Natural killer cell (primary cell): ENCODE measurements at places on chromosomes 2 and 18. TPM values are rescaled to one million over a fixed set of nuclear protein-coding genes. Genes with fewer than 3 reads are reported as not detected.

The SCYGR4 gene
- not detected for total RNA-seq

The AFF3 gene
- total RNA-seq = 5.6 TPM

The EFHD1 gene
- total RNA-seq = not detected

The ASPRV1 gene
- total RNA-seq = 2.7 TPM

The DAW1 gene
- not detected for total RNA-seq

The TMEM37 gene
- not detected for total RNA-seq

The PLCL1 gene
- total RNA-seq = 2.8 TPM

The RIT2 gene
- not detected for total RNA-seq

The GLB1L gene
- 7.7 TPM for total RNA-seq

The IL1A gene
- total RNA-seq = 1.6 TPM

The PID1 gene
- 3.0 TPM for total RNA-seq

- no peak overlapping the region for H3K4me3 ChIP-seq
- H3K27me3 ChIP-seq = no peaks in the 10 kb centered on the region
- H3K36me3 ChIP-seq = no peaks in the 10 kb centered on the region
- no peaks in the 10 kb centered on the region for H3K4me1 ChIP-seq
Observed at GRCh38 chr2:18167871-18168270, 289.4 kb downstream of the KCNS3 start.

GRCh38 chr18:12911025-12911928, 27.2 kb upstream of the PTPN2 start:
- H3K36me3 ChIP-seq = no peaks in the 10 kb centered on the region
- H3K27me3 ChIP-seq = no peaks in the 10 kb centered on the region
- peaks cover 21% of the 10 kb centered on the region for H3K4me1 ChIP-seq
- peak; percentile 76 for DNase-seq
- peak overlapping the region; percentile 57 for H3K27ac ChIP-seq

DNA sequence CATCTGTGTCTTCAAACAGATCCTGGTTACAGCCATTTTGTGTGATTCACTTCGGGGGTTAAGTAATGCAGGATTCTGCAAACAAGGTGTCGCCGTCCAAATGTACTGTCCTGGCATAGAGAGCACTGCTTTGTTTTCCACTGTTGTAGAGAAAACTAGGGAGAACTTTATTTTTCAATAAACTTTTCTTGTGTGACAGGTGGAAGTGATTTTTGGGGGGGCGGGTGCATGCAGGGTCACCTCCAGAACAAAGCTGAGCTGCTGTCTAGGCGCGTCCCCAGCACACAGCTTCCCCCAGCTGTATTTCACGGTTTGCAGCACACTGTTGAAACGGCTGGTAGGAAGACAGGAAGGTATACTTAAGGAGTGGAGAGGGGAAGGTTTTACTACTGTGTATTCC, 200.6 kb downstream of the MGAT5 start:
- DNase-seq = no peak
- H3K27ac ChIP-seq = no peak overlapping the region
- H3K27me3 ChIP-seq = no peaks in the 10 kb centered on the region
- H3K36me3 ChIP-seq = peaks cover 22% of the 10 kb centered on the region
- H3K4me3 ChIP-seq = no peak overlapping the region
- H3K4me1 ChIP-seq = no peaks in the 10 kb centered on the region

GRCh38 chr2:109481196-109481555, 132.6 kb downstream of the SEPTIN10 start:
- H3K4me1 ChIP-seq = no peaks in the 10 kb centered on the region
- no peaks in the 10 kb centered on the region for H3K27me3 ChIP-seq

GRCh38 chr2:12762976-12763375, 46.2 kb downstream of the TRIB2 start:
- no peak overlapping the region for H3K27ac ChIP-seq
- H3K4me3 ChIP-seq = no peak overlapping the region
- no peaks in the 10 kb centered on the region for H3K27me3 ChIP-seq
- no peak for DNase-seq

GRCh38 chr2:12363138-12363537, 353.6 kb upstream of the TRIB2 start:
- H3K4me1 ChIP-seq = no peaks in the 10 kb centered on the region
- H3K36me3 ChIP-seq = no peaks in the 10 kb centered on the region
- no peak overlapping the region for H3K27ac ChIP-seq
- H3K4me3 ChIP-seq = no peak overlapping the region
- H3K27me3 ChIP-seq = no peaks in the 10 kb centered on the region

- H3K27me3 ChIP-seq = no peaks in the 10 kb centered on the region
- H3K27ac ChIP-seq = no peak overlapping the region
- H3K4me1 ChIP-seq = no peaks in the 10 kb centered on the region
- no peak overlapping the region for H3K4me3 ChIP-seq
- H3K36me3 ChIP-seq = peaks cover 64% of the 10 kb centered on the region
Observed at GRCh38 chr18:2948038-2948437, 64.9 kb downstream of the LPIN2 start.

GRCh38 chr2:47357483-47357882, 45.5 kb upstream of the MSH2 start:
- no peaks in the 10 kb centered on the region for H3K36me3 ChIP-seq
- DNase-seq = no peak
- no peak overlapping the region for H3K27ac ChIP-seq

DNA sequence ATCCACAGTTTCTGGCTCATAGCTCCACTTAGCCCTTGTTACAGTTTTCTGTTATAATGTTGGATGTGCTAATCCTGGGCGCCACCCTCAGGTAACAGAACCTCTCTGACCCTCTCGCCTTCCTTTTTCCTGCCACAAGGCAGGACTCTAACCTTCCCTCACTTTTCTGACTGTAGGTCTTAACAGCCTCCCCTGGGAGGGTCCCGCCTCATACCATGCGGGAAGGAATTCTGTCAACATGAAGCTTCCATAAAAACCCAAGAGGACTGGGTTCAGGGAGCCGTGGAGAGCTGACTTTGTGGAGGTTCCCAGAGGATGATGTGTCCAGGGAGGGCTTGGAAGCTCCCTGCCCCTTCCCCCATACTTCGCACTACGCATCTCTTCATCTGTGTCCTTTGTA, 11.9 kb upstream of the RAB17 start:
- no peak overlapping the region for H3K4me3 ChIP-seq
- no peak for DNase-seq
- no peaks in the 10 kb centered on the region for H3K27me3 ChIP-seq
- peaks cover 18% of the 10 kb centered on the region for H3K4me1 ChIP-seq

- H3K4me1 ChIP-seq = no peaks in the 10 kb centered on the region
- H3K4me3 ChIP-seq = no peak overlapping the region
Observed at GRCh38 chr18:44823782-44824181, 143.1 kb downstream of the SETBP1 start.

DNA sequence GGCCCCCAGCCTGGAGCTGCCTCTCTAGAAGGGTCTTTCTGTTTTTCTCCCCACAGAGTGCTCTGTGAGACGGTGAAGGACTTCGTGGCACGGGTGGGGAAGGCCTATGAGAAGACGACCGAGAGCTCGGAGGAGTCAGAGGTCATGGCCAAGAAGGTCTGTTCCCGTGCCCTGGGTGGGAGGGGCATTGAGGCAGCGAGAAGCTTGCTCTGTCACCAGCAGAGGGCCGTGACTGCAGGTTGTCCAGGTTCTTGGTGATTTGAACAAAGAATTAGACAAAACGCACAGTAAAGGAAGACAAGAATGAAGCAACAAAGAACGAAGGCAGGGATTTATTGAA, 93.9 kb downstream of the DGKD start:
- H3K36me3 ChIP-seq = peaks cover 90% of the 10 kb centered on the region
- H3K4me3 ChIP-seq = no peak overlapping the region
- H3K4me1 ChIP-seq = peaks cover 6% of the 10 kb centered on the region
- H3K27ac ChIP-seq = no peak overlapping the region
- no peak for DNase-seq
- H3K27me3 ChIP-seq = no peaks in the 10 kb centered on the region

DNA sequence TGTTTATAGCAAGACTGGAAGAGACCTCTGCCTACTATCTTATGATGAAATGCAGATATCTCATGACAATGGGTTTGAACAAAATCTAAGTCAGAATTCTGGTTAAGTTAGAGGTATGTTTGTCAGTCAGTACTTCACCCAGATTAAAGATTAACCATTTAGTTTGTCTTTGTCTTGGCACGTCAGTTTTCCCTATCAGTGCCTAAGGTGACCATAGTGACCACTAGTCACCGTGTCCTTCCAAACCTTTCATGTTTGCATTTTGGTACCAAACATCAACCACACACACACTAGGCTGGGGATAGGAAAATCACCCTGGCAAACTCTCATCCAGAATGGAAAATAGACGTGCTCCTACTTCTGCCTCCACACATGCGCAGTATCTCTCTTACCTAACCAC, 248.9 kb downstream of the PIEZO2 start:
- no peaks in the 10 kb centered on the region for H3K27me3 ChIP-seq
- DNase-seq = no peak
- no peak overlapping the region for H3K4me3 ChIP-seq

- no peaks in the 10 kb centered on the region for H3K36me3 ChIP-seq
- DNase-seq = no peak
- H3K27ac ChIP-seq = no peak overlapping the region
Observed at GRCh38 chr18:3885209-3885792, 435.3 kb downstream of the TGIF1 start.

DNA sequence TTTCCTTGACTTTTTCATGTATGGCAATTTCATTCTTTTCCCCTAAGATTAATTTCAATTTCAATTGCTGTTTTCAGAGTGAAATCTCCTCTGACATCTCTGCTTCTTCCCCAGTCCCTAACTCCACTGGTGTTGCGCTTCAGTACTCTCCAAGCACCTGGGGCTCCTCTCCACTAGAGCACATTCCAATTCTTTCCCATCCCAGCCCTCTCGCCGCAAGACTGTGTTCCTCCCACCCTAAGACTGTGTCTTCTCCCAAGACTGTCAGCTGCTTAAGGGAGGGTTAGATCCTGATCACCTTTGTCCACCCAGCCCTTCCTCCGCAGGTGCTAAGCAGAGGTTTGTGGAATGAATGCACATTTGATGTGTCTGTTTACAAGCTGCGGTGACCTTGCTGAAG, 255.7 kb upstream of the CCDC68 start:
- no peaks in the 10 kb centered on the region for H3K4me1 ChIP-seq
- H3K27ac ChIP-seq = no peak overlapping the region
- H3K27me3 ChIP-seq = no peaks in the 10 kb centered on the region
- H3K36me3 ChIP-seq = no peaks in the 10 kb centered on the region
- no peak for DNase-seq
- H3K4me3 ChIP-seq = no peak overlapping the region

GRCh38 chr2:23484275-23484674, 99.3 kb downstream of the KLHL29 start:
- no peaks in the 10 kb centered on the region for H3K4me1 ChIP-seq
- no peak for DNase-seq
- no peaks in the 10 kb centered on the region for H3K36me3 ChIP-seq
- no peaks in the 10 kb centered on the region for H3K27me3 ChIP-seq

DNA sequence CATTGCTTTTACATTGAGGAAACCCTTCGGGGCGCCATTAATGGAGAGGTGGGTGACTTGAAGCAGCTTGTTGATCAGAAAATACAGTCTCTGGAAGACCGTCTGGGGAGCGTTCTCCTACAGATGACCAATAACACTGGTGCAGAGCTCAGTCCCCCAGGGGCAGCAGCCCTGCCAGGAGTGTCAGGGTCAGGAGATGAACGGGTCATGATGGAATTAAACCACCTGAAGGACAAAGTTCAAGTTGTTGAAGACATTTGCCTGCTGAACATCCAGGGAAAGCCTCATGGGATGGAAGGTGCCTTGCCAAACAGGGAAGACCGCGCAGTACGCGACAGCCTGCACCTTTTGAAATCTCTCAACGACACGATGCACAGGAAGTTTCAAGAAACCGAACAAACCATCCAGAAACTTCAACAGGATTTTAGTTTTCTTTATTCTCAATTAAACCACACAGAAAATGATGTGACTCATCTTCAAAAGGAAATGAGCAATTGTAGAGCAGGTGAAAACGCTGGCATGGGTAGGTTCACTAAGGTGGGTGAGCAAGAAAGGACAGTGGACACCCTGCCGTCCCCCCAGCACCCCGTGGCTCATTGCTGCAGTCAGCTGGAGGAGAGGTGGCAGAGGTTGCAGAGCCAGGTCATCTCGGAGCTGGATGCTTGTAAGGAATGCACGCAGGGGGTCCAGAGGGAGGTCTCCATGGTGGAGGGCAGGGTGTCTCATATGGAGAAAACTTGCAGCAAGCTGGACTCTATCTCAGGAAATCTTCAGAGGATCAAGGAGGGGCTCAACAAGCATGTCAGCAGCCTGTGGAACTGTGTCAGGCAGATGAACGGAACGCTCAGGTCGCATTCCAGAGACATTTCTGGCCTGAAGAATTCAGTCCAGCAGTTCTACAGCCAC, 45.0 kb downstream of the EMILIN2 start:
- no peaks in the 10 kb centered on the region for H3K4me1 ChIP-seq
- H3K36me3 ChIP-seq = no peaks in the 10 kb centered on the region
- no peaks in the 10 kb centered on the region for H3K27me3 ChIP-seq
- no peak for DNase-seq
- H3K27ac ChIP-seq = no peak overlapping the region

DNA sequence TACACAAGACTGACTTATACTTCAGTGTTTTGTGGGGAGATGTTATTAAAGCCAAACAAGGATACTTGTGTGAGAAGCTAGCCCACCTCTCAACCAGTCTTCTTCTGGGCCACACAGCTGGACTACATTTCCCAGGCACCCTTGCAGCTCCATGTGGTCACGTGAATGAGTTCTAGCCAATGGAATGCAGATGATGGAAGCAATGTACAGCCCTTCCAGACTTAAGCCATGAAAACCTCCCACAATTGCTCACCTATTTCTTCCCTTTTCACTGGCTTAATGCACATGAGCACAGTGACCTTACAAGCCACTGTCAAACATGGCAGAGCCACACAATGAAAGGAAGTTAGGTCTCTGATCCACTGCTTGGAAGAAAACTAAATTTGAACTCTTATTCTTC, 20.4 kb upstream of the FEZ2 start:
- H3K27me3 ChIP-seq = peaks cover 5% of the 10 kb centered on the region
- no peak for DNase-seq
- H3K4me1 ChIP-seq = no peaks in the 10 kb centered on the region

DNA sequence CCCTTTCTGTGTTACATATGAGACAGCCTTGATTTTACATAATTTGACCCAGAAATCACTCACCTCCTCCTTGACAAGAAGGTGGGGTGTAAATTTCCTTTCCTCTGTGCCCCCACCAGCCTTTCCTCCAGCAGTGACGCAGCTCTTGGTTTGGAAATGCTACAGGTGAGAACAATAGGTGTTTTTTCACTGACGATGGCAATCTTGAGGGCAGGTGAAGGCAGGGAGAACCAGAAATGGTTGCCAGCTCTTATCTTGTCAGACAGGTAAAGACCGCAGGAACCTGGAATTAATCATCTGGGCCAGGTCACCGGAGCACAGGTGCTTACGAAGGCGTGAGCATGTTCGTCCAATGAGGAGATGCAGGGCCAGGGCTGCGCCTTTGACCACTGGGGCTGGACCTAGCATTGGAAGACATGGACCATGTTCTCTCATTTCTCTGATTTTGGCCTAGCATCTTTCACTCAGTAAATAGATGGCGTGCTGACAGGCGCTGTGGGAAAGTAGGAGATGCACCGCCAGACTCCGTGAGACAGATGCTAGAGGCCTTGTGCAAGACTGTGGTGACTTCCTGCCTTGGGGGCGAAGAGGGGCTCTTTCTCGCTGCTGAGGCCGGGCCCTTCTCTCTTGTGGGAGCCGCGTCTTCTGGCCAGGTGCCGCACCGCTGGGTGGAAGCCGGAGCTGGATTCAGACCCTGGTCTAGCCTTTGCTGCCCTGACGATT, 4.0 kb downstream of the CIDEA start:
- no peak for DNase-seq
- no peak overlapping the region for H3K4me3 ChIP-seq
- H3K36me3 ChIP-seq = no peaks in the 10 kb centered on the region
- H3K27me3 ChIP-seq = peaks cover 5% of the 10 kb centered on the region
